Thoracic aorta endothelial cell (primary cell): ENCODE measurements at places on chromosomes 5 and 9. TPM values are rescaled to one million over a fixed set of nuclear protein-coding genes. Genes with fewer than 3 reads are reported as not detected.

The TMEM267 gene
- total RNA-seq, result 13.8 and 15.6 TPM in 2 replicates

The CNTNAP3 gene
- 52.6 and 90.7 TPM in 2 replicates for total RNA-seq

The GABBR2 gene
- total RNA-seq, result 33.5 and 39.2 TPM in 2 replicates

The GABRA1 gene
- total RNA-seq, result not detected in 2 replicates

The GALNT10 gene
- total RNA-seq, result 54.0 and 78.9 TPM in 2 replicates

The GPR151 gene
- total RNA-seq, result not detected in 2 replicates

The BRINP1 gene
- 0.13 and 0.14 TPM in 2 replicates for total RNA-seq

The PRDM9 gene
- not detected in 2 replicates for total RNA-seq

The SLC6A18 gene
- not detected in 2 replicates for total RNA-seq
